T-helper 17 cell (primary cell): ENCODE measurements at places on chromosomes 7 and 10. TPM values are rescaled to one million over a fixed set of nuclear protein-coding genes. Genes with fewer than 3 reads are reported as not detected.
A peak's percentile ranks its signal among the peaks of the same experiment; 100 is the strongest.

The SH2D4B gene
- 0.18 TPM for total RNA-seq

The CFAP58 gene
- total RNA-seq: not detected

The ZPBP gene
- not detected for total RNA-seq

The PCDH15 gene
- not detected for total RNA-seq

GRCh38 chr10:54469587-54470323, 331.3 kb downstream of the PCDH15 start:
- H3K27ac ChIP-seq: no peak overlapping the region
- no peaks in the 10 kb centered on the region for H3K4me1 ChIP-seq
- no peak overlapping the region for H3K4me3 ChIP-seq
- no peaks in the 10 kb centered on the region for H3K27me3 ChIP-seq
- no peak for DNase-seq

GRCh38 chr10:91549262-91549661, 83.6 kb downstream of the PPP1R3C start:
- H3K4me1 ChIP-seq: peaks cover 3% of the 10 kb centered on the region
- no peak for DNase-seq
- no peaks in the 10 kb centered on the region for H3K36me3 ChIP-seq
- H3K4me3 ChIP-seq: no peak overlapping the region
- H3K27ac ChIP-seq: no peak overlapping the region

DNA sequence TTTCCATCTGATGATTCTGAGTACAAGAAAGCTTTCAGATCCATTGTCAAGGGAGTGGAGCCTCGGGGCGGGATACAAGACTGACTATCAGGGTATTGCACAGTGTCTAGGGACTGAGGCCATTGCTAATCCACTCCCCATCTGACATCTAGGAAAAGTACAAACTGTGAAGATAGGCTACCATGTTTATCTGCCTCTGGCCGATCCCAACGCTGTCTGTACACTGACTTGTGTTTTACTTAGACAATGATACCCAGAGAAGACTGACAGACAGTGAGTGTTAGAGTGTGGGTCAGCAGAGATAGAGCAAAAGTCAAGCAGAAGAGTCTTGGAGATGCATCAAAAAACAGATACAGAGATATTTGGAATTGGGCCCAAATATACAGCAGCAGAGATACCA, 3.1 kb upstream of the SLC13A4 start:
- no peak overlapping the region for H3K27ac ChIP-seq
- H3K27me3 ChIP-seq: peaks cover 27% of the 10 kb centered on the region
- H3K4me3 ChIP-seq: no peak overlapping the region
- H3K36me3 ChIP-seq: no peaks in the 10 kb centered on the region
- H3K4me1 ChIP-seq: peaks cover 2% of the 10 kb centered on the region
- no peak for DNase-seq

- DNase-seq: no peak
- no peaks in the 10 kb centered on the region for H3K4me1 ChIP-seq
- H3K36me3 ChIP-seq: no peaks in the 10 kb centered on the region
- no peak overlapping the region for H3K27ac ChIP-seq
These were observed 486.8 kb downstream of the SUGCT start for GRCh38 chr7:40621592-40621998.

GRCh38 chr7:110253093-110253492, 837.8 kb upstream of the LRRN3 start:
- H3K36me3 ChIP-seq: no peaks in the 10 kb centered on the region
- no peak for DNase-seq
- no peaks in the 10 kb centered on the region for H3K4me1 ChIP-seq
- no peaks in the 10 kb centered on the region for H3K27me3 ChIP-seq
- no peak overlapping the region for H3K27ac ChIP-seq

GRCh38 chr10:101851411-101852116, 8.0 kb upstream of the KCNIP2 start:
- no peak overlapping the region for H3K27ac ChIP-seq
- H3K4me1 ChIP-seq: peaks cover 6% of the 10 kb centered on the region
- no peak for DNase-seq
- no peaks in the 10 kb centered on the region for H3K27me3 ChIP-seq

- no peak for DNase-seq
- no peak overlapping the region for H3K4me3 ChIP-seq
- peaks cover 2% of the 10 kb centered on the region for H3K4me1 ChIP-seq
These were observed 19.4 kb upstream of the PDGFA start for GRCh38 chr7:538764-539685.

- peaks cover 9% of the 10 kb centered on the region for H3K27me3 ChIP-seq
- no peak overlapping the region for H3K27ac ChIP-seq
- H3K4me3 ChIP-seq: no peak overlapping the region
- H3K4me1 ChIP-seq: no peaks in the 10 kb centered on the region
- peaks cover 3% of the 10 kb centered on the region for H3K36me3 ChIP-seq
- no peak for DNase-seq
These were observed 70.3 kb downstream of the NRCAM start for GRCh38 chr7:108385834-108386422.

DNA sequence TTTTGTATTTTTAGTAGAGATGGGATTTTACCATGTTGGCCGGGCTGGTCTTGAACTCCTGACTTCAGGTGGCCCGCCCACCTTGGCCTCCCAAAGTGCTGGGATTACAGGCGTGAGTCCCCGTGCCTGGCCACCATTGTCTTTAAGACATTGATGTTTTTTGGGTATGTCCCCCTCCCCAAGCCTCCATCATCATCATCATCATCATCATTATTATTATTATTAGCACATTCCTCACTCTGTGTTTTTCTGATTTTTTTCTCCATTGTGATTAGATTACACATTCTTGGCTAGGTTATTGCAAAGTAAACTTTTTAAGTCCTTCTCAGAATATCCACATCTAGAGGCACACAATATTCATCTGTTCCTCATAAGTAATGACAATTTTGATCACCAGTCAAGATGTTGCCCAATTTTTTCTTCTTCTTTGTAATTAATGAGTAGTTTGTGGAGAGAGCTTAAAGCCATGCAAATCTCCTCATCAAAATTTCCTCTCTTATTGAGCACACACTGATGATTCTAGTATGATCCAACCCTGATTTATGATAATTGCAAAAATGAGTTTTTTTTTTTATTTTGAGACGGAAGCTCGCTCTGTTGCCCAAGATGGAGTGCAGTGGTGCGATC, 47.5 kb downstream of the EPC1 start:
- peak overlapping the region; percentile 77 for H3K4me3 ChIP-seq
- DNase-seq: no peak
- H3K36me3 ChIP-seq: peaks cover 6% of the 10 kb centered on the region
- peak overlapping the region; percentile 92 for H3K27ac ChIP-seq
- H3K4me1 ChIP-seq: peaks cover 60% of the 10 kb centered on the region

GRCh38 chr10:99782447-99783286, at the start of gene ABCC2:
TSS of gene ABCC2 (plus strand) at chr10:99782640. CDS start at chr10:99782845, 205 bp downstream.
- H3K27ac ChIP-seq: no peak within 1 kb of the TSS
- no peak for DNase-seq
- H3K27me3 ChIP-seq: no peaks in the 10 kb centered on the region
- no peaks in the 10 kb centered on the region for H3K4me1 ChIP-seq
- peaks cover 6% of the 10 kb centered on the region for H3K36me3 ChIP-seq

- no peak overlapping the region for H3K4me3 ChIP-seq
- no peaks in the 10 kb centered on the region for H3K27me3 ChIP-seq
- H3K27ac ChIP-seq: no peak overlapping the region
- no peaks in the 10 kb centered on the region for H3K36me3 ChIP-seq
These were observed 70.8 kb downstream of the CUL2 start for GRCh38 chr10:35019041-35020024.

GRCh38 chr7:139695588-139695987, 82.2 kb downstream of the HIPK2 start:
- no peaks in the 10 kb centered on the region for H3K27me3 ChIP-seq
- peaks cover 29% of the 10 kb centered on the region for H3K4me1 ChIP-seq
- DNase-seq: no peak
- peaks cover 12% of the 10 kb centered on the region for H3K36me3 ChIP-seq
- H3K27ac ChIP-seq: no peak overlapping the region

DNA sequence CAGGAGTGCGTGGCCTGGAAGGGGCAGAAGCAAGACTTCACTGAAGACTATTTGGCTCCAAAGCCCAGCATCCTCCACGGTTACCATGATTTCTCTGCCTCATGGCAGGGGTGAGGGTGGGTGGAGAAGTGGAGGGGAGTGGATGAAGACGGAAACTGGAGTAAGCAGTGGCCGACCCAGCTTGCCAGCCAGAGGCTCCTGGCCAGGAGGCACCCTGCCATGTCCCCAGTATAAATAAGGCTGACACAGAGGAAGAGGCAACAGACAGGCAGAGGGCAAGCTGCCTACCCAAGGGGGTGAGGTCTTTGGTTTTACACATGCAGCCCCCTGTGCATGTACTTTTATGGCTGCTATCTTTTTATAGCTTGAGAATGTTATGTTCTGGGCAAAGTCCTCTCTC, 102.6 kb upstream of the TBX20 start:
- no peak for DNase-seq
- peaks cover 42% of the 10 kb centered on the region for H3K27me3 ChIP-seq
- no peak overlapping the region for H3K27ac ChIP-seq
- H3K36me3 ChIP-seq: no peaks in the 10 kb centered on the region
- H3K4me1 ChIP-seq: no peaks in the 10 kb centered on the region
